ENCODE measurements at places on chromosomes 3 and 15.
A peak's percentile ranks its signal among the peaks of the same experiment; 100 is the strongest.

DNA sequence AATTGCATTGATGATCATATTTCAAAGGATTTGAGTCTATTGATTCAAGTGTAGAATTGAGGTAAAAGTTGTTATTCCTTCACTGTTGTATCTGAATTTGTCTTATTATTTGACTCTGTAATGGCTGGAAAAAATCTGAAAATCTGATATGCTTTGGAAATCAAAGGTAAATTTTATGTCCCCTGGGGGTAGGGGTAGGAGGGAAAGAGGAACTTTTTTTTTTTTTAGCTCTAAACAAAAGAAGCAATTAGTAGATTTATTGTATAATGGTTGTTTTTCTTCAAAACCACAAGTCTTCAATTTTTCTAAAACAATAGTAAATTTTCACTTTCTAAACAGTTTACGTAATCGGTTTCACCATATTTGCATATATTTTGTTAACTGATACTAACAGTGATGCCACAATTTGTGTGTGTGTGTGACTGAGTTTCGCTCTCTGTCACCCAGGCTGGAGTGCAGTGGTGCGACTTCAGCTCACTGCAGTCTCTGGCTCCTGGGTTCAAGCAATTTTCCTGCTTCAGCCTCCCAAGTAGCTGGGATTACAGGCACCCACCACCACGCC, 91.7 kb upstream of the GOLGA6L4 start:
- no peak for DNase-seq

DNA sequence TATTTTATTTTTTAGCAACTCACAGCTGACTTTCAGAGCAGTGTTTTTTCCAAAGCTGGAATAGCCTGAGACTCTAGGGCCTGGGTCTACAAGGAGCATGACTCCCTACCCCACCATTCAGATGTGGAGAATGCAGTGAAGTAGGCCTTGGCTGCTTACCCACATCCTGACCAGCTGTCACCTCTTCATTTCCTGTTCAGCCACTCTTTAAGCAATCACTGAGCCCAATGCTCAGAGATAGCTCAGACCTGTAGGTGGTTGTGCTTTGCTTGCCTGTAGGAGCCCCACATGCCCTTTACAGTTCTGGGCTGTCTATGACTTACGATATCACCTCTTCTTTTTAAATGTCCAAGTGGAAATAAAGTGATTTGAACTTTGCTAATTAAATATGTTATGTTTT, 148.1 kb downstream of the NEK11 start:
- DNase-seq: peak; percentile 22

- no peak for DNase-seq
These were observed 221.8 kb upstream of the WNT5A start for GRCh38 chr3:55708921-55709320.

GRCh38 chr15:25955628-25956027, 92.5 kb upstream of the ATP10A start:
- DNase-seq: no peak

GRCh38 chr3:169083163-169083562, 580.3 kb downstream of the MECOM start:
- no peak for DNase-seq

- DNase-seq: no peak
These were observed 188.4 kb downstream of the RAP2B start for GRCh38 chr3:153350420-153350819.
